Placental pericyte (primary cell): ENCODE measurements at places on chromosomes 3 and 15. TPM values are rescaled to one million over a fixed set of nuclear protein-coding genes. Genes with fewer than 3 reads are reported as not detected.

GOLGA6L4 gene
- 0.66 and 1.1 TPM in 2 replicates for total RNA-seq

MYH15 gene
- 1.3 and 1.6 TPM in 2 replicates for total RNA-seq

B4GALT4 gene
- total RNA-seq = 23.8 and 38.7 TPM in 2 replicates

SNX33 gene
- 22.5 and 28.2 TPM in 2 replicates for total RNA-seq

IGDCC3 gene
- not detected in 2 replicates for total RNA-seq

SCAMP5 gene
- total RNA-seq = 0.57 and 2.4 TPM in 2 replicates

FOXB1 gene
- not detected in 2 replicates for total RNA-seq

WDR49 gene
- not detected in 2 replicates for total RNA-seq

SHF gene
- 0.22 and 0.43 TPM in 2 replicates for total RNA-seq

RNU5B-1 gene
- not detected in 2 replicates for total RNA-seq

CASR gene
- total RNA-seq = not detected in 2 replicates

ANO10 gene
- total RNA-seq = 43.3 and 48.5 TPM in 2 replicates

NAALADL2 gene
- total RNA-seq = 2.7 and 4.2 TPM in 2 replicates

CDC25A gene
- 3.7 and 32.4 TPM in 2 replicates for total RNA-seq

STARD5 gene
- total RNA-seq = 5.6 and 24.3 TPM in 2 replicates

HIGD2B gene
- not detected in 2 replicates for total RNA-seq

CCDC39 gene
- total RNA-seq = not detected in 2 replicates

TLR9 gene
- not detected in 2 replicates for total RNA-seq

FGF7 gene
- total RNA-seq = 60.8 and 405 TPM in 2 replicates

GOLGA6L7 gene
- total RNA-seq = not detected in 2 replicates

STRIT1 gene
- total RNA-seq = not detected in 2 replicates

HCLS1 gene
- 3.1 and 5.3 TPM in 2 replicates for total RNA-seq

ATP8B4 gene
- total RNA-seq = 2.7 and 5.3 TPM in 2 replicates

CYP19A1 gene
- under 0.01 and 0.14 TPM in 2 replicates for total RNA-seq
